Bronchus fibroblast of lung (primary cell): ENCODE measurements at places on chromosomes 5 and 9. TPM values are rescaled to one million over a fixed set of nuclear protein-coding genes. Genes with fewer than 3 reads are reported as not detected.

The BAAT gene
- total RNA-seq, result under 0.01 TPM in 1 of 2 replicates, not detected in the other

The PCDHA6 gene
- 0.15 TPM in 1 of 2 replicates, not detected in the other for total RNA-seq

The GIN1 gene
- total RNA-seq, result 2.1 and 3.9 TPM in 2 replicates

The CCNJL gene
- total RNA-seq, result 0.34 and 1.0 TPM in 2 replicates

The HMCN2 gene
- not detected in 2 replicates for total RNA-seq

The SPINK13 gene
- total RNA-seq, result not detected in 2 replicates
